ENCODE measurements at places on chromosomes 11 and 22.

- no peak for DNase-seq
These were observed 166.8 kb downstream of the CSNK2A3 start for GRCh38 chr11:11186249-11186648.

GRCh38 chr11:36361901-36362391, 65.9 kb downstream of the PRR5L start:
- no peak for DNase-seq

- no peak for DNase-seq
These were observed 23.7 kb upstream of the FXYD6 start for GRCh38 chr11:117900121-117900648.

DNA sequence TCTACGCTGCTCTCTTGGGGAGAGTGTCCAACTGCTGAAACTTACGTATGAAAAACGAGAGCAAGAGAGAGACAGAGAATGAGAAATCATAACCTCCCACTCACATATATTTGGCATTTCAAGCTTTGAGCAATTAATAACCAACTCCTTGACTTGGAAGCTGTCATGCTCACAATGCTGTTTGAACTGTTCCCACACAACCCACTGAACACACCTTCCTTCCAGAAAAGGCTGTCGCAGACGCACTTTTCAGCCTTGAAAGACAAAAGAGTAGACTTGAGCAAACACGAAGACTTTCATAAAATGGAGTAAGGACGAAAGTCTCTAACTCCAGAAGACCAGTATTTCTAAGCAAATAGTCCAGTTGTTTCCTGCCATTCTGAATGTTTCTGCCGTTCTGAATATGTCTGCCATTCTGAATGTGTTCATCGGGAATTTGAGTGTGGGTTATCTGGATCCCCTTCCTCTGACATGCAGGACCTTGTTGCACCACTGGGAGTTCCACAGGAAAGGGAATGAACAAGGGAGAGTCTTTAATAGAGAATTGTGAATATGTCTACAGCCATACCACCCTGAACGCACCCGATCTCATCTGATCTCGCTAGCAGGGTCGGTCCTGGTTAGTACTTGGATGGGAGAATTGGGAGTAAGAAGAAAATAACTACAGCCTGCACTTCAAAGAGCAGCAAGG, 86.2 kb upstream of the BARX2 start:
- DNase-seq: no peak

DNA sequence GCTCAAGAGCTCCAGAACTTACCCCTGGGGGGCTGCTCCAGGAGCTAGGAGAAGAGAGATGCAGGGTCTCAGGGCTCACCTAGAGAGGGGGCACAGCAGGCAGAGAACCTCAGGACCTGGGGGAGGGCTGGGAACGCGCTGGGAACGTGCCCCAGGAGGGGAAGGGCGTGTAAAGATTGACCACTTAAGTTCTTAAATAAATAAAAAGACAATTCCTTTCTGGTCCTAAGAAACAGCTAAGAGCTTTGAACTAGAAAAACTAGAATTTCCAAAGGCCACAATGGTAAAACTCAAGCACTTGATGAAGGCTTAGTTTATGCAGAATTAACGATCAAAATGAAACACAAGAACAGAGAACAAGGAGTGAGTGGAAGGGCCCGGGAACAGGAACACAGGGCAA, 89.1 kb downstream of the CELSR1 start:
- DNase-seq: no peak
